Urinary bladder (tissue), 4 donors: ENCODE measurements at places on chromosomes 2 and 18. TPM values are rescaled to one million over a fixed set of nuclear protein-coding genes. Genes with fewer than 3 reads are reported as not detected.

The KATNAL2 gene
- 4.4 TPM for total RNA-seq

The TMEM237 gene
- 56.5 TPM for total RNA-seq

The COL4A3 gene
- total RNA-seq = 0.74 TPM

The SP140 gene
- total RNA-seq = 1.8 TPM

The QPCT gene
- 7.9 TPM for total RNA-seq

The AKAIN1 gene
- not detected for total RNA-seq

The TRIM43 gene
- not detected for total RNA-seq

The NT5DC4 gene
- not detected for total RNA-seq

The PLCD4 gene
- total RNA-seq = 6.7 TPM

The GALNT14 gene
- total RNA-seq = 2.9 TPM

The ANTXR1 gene
- 138 TPM for total RNA-seq

The KHK gene
- 1.7 TPM for total RNA-seq

The RGPD4 gene
- 0.05 TPM for total RNA-seq

The SERPINB2 gene
- total RNA-seq = not detected

The RAB27B gene
- 19.8 TPM for total RNA-seq

The REEP1 gene
- total RNA-seq = 21.9 TPM

The CCDC178 gene
- 3.1 TPM for total RNA-seq

The ACVR1C gene
- 0.37 TPM for total RNA-seq

The GPR35 gene
- total RNA-seq = 0.63 TPM

The CMPK2 gene
- total RNA-seq = 8.9 TPM

The STK39 gene
- 37.7 TPM for total RNA-seq

The LGALSL gene
- total RNA-seq = 20.6 TPM

The KCNG2 gene
- total RNA-seq = 0.21 TPM

The KDM3A gene
- total RNA-seq = 72.6 TPM

The THSD7B gene
- total RNA-seq = 4.0 TPM

The MROH2A gene
- 0.32 TPM for total RNA-seq

The PDE1A gene
- 49.9 TPM for total RNA-seq

The VWC2L gene
- total RNA-seq = not detected

The DPP10 gene
- total RNA-seq = 12.4 TPM

The MERTK gene
- total RNA-seq = 17.6 TPM

The POMC gene
- 1.5 TPM for total RNA-seq

The ADD2 gene
- total RNA-seq = 3.5 TPM

The PSTPIP2 gene
- total RNA-seq = 7.2 TPM

The DYNAP gene
- total RNA-seq = not detected

The LIMS3 gene
- total RNA-seq = 13.5 TPM

The KIF3C gene
- 5.4 TPM for total RNA-seq

The RNF144A gene
- 28.5 TPM for total RNA-seq

The RGPD3 gene
- 1.6 TPM for total RNA-seq

The CETN1 gene
- total RNA-seq = not detected

The POTEC gene
- not detected for total RNA-seq
